Calu3 (cell line): ENCODE measurements at places on chromosomes 16 and 17. TPM values are rescaled to one million over a fixed set of nuclear protein-coding genes. Genes with fewer than 3 reads are reported as not detected.

The ZNF594 gene
- total RNA-seq, result 12.9 and 13.3 TPM in 2 replicates

The EVPLL gene
- 1.4 and 2.4 TPM in 2 replicates for total RNA-seq

The CARD14 gene
- total RNA-seq, result 5.9 and 7.4 TPM in 2 replicates

The CLDN6 gene
- total RNA-seq, result 1.2 and 2.1 TPM in 2 replicates

The SDR42E2 gene
- not detected in 2 replicates for total RNA-seq

The DNAH2 gene
- total RNA-seq, result 0.26 and 0.51 TPM in 2 replicates

GRCh38 chr17:27414271-27414670 is 42.0 kb upstream of the KSR1 start:
- no peak overlapping the region for H3K4me3 ChIP-seq
- H3K27ac ChIP-seq, result no peak overlapping the region
- H3K27me3 ChIP-seq, result peaks cover 5% of the 10 kb centered on the region

DNA sequence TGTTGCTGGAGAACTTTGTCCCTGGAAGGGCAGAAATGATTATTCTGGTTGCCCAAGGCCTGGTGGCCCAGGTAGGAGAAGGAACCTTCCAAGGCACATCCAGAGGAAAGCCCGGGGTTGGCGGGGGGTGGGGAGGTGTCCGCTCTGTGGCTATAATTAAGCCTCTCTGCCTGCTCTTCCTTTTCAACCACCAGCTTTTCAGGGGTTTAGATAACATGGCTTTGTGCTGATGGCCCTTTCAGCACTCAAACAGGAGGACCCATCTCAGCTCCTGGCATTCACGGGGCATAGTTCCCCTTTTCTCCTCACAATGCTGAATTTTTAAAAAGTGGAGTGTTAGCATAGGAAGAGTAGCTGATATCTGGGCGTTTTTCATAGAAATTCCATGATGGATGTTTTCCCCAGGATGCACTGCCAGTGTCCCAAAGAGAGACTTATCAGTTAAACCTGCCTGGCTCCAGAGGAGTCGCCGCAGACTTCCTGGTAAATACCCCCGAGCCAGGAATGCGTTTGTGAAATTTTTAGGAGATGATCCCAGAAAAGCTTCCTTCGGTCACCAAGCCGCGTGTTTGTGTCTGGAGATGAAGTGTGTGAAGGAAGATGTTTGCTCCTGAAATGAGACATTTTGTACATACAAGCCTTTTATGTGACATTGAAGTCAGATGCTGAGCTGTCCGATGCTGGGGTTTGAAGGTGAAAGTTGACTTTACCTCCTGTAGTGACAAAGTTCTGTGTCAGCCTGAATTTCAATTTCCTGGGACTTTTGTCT is 188.5 kb downstream of the MSI2 start:
- no peak for DNase-seq
- H3K27ac ChIP-seq, result no peak overlapping the region
- no peaks in the 10 kb centered on the region for H3K36me3 ChIP-seq
- no peak overlapping the region for H3K4me3 ChIP-seq

DNA sequence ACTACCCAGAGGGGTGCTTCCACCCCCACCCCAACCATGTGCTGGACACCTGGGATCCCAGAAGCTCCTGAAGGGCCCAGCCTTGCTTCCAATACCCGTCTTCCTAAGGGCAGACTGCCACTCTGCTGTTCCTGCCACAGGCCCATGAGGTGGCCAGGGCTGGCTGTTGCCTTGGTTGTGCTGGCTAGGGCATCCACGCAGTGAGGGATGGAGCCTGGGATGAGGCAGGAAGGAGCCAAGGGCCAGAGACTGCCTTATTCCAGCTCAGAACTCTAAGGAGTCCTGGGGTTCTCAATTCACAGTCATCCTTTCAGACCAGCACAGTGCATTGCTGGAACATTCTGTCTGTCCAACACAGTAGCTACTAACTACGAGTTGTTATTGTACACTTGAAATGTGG is 37.8 kb downstream of the BCO1 start:
- no peaks in the 10 kb centered on the region for H3K36me3 ChIP-seq
- H3K27me3 ChIP-seq, result no peaks in the 10 kb centered on the region
- no peak overlapping the region for H3K4me3 ChIP-seq

DNA sequence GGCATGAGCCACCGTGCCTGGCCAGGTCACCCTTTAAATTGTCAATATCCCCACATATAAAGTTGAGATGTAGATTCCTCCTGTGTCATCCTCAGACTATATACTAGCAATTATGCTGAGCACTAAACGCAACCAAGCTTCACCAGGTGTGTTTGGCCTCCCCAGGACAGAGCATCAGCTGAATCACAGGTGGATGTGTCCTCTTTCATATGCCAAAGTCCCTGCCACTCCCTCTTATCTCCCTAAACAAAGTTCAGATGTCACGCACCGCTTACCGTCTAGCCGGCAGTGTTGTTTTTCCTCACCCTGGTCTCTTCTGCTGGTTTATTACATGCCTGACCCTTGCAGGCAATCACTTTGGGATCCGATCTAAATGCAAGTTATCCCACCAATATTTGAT is 43.8 kb upstream of the ARHGAP44 start:
- DNase-seq, result no peak
- no peaks in the 10 kb centered on the region for H3K27me3 ChIP-seq
- H3K4me3 ChIP-seq, result peak overlapping the region; percentile 29
- H3K4me1 ChIP-seq, result peaks cover 47% of the 10 kb centered on the region
- H3K27ac ChIP-seq, result peak overlapping the region; percentile 28
- H3K36me3 ChIP-seq, result no peaks in the 10 kb centered on the region
